Germinal center (tissue), 1 donor: ENCODE measurements at places on chromosomes 13 and 19.

DNA sequence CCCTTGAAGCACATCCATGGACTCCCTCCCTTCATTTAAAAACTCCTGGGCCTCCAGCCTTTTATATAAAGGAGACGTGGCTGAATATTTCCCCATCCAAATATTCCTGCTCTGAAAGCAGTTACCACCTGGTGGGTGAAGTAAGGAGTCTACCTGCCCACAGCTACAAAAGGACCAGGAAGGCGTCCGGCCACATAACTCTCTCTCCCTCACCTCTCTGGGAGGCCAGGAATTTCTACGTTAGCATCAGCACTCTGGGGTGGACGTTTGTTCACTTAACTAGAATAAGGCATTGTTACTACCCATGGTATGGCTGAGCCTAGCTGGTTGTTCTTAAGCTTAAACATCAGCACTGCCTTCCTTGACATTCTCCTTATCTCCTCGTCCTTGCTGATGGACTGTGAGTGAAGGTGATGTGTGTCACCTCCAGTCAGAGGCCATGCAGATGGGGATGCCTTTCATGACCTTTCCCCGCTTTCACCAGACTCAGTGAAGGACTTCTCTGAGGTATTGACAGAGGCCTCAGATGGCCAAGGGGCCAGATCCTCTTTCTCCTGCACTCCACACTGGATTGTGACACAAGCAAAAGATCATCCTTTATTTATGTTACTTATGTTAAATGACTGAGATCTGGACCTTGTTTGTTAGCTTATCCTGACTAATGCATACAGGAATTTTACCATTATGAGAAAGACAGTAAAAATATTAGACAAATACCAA, 22.2 kb upstream of the KPNA3 start:
- DNase-seq, result no peak

- DNase-seq, result no peak
Observed at GRCh38 chr13:88071371-88071770, 400.2 kb downstream of the SLITRK5 start.

GRCh38 chr19:13965377-13965896, 13.1 kb downstream of the DCAF15 start:
- DNase-seq, result no peak

DNA sequence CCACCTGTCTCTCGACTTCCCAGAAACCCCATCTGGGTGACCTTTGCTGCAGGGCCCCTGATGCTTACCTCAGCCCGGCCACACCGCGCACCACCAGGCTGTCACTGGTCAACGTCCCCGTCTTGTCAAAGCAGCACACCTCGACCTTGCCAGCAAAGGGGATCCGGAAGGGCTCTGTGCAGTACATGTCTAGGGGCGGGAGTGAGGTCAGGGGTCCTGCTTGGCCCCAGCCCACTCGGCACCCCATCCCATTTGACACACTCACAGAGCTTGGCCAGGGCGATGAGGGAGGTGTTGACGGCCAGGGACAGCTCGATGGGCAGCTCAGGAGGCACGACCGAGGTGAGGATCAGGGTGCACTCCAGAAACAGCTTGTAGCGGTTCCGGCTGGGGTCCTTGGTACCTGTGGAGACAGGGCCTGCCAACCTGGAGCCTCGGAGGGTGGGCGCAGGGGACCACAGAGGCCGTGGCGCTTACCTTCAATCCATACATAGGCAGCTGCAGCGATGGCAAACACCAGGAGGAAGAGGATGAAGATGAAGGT, 8.4 kb downstream of the ATP13A1 start:
- DNase-seq, result no peak

DNA sequence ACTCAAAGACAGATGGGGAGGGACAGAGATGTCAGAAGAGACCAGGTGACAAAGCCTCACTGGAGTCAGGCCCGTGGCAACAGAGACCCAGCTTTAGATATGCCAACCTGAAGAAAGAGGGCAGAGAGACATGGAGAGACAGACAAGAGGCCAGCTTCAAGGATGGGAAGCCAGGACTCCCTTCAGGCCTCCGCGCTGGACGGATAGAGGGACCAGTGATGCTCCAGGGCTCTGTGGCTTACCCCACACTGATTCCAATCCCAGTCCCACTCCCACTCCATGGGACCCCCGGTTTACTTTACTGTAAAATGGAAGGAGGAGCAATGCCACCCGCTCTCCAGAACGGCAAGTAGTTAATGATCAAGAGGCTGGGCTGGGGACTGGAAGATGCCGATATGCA, 1.7 kb upstream of the ETV2 start:
- DNase-seq, result no peak

DNA sequence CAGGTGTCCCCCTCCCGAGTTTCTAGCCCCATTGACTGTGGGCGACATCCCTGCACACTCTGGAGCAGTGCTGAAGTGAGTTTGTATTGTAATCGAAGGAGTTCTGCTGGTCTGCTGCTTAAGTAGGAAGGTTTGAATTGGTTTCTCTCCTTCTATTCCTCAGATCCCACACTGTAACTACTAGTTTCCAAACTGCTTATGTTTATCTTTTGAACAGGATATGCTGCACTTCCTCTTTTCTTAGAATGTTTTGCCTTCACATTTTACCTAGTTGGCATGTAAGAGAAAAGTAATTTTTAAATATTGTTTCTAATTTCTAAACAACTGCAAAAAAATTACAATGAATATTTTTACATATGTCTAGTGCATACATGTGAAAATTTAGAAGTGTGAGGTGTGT, 511.8 kb downstream of the KLF12 start:
- DNase-seq, result no peak

GRCh38 chr13:24254146-24254841, 55.1 kb upstream of the C1QTNF9 start:
- DNase-seq, result no peak

GRCh38 chr19:8585894-8586750, 8.9 kb upstream of the MYO1F start:
- DNase-seq, result peak; percentile 51

DNA sequence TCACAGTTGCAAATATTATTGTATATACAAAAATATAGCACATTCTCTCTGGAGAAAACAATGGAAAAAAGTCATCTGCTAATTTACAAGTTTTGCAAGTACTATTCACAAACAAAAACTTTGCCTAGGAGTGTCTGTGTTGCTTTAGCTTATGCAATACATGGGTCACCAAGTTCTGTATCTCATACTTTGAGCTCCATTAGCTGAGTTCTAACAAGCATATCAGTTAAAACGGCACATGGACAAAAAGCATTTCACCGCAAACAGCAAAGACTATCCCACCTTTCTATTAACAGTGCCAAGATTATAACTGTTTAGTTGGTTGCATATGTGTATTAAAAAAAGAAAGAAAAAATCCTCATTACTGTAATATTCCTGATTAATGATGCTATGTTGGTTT, 4.6 kb downstream of the SPRY2 start:
- no peak for DNase-seq

- no peak for DNase-seq
Observed at GRCh38 chr13:27371932-27372331, 52.5 kb upstream of the GTF3A start.
